ENCODE measurements at places on chromosomes 13 and 19. TPM values are rescaled to one million over a fixed set of nuclear protein-coding genes. Genes with fewer than 3 reads are reported as not detected.

- no peak for DNase-seq
Observed at GRCh38 chr13:83057119-83057518, 825.2 kb downstream of the SLITRK1 start.

DNA sequence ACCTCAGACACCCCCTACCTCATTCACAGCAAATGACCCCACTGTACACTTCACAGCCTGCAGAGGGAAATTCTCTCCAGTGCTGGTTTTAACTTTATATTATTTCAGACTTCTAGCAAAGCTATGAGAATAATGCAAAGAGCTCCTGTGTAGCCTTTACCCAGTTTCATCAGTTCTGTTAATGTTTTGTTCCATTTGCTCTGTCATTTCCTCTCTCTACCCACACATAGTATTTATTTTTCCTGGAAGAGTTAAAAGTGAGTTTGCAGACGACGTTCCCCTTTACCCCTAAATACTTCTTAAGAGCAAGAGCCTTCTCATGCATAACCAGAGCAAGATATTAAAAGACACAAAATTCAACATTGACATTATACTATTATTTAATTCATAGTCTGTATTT lies 49.9 kb upstream of the ADGRE1 start:
- no peak for DNase-seq

- no peak for DNase-seq
Observed at GRCh38 chr19:34574704-34575103, 93.1 kb downstream of the WTIP start.

GRCh38 chr19:56101095-56101494 lies 20.0 kb downstream of the ZNF787 start:
- DNase-seq = no peak

GRCh38 chr19:3034656-3035541 lies 5.8 kb upstream of the TLE2 start:
- no peak for DNase-seq

DNA sequence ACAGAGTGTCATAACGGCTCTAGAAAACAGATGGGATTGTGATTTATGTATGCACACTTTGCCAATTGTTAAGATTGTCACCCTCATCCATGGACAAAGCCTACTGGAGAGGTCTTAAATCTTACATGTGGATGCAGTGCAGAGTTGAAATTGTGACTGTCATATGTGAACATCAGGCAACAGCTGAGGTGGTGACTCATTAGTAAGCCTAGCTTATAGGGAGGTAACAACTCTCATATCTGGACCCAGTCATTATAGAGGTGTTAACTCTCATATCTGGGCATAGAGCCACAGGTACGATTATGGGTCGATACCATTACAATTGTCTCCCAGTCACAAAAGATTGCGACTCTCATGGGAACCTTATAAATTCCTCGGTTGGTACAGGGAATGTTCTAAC lies 29.8 kb upstream of the ZNF254 start:
- DNase-seq = no peak

DNA sequence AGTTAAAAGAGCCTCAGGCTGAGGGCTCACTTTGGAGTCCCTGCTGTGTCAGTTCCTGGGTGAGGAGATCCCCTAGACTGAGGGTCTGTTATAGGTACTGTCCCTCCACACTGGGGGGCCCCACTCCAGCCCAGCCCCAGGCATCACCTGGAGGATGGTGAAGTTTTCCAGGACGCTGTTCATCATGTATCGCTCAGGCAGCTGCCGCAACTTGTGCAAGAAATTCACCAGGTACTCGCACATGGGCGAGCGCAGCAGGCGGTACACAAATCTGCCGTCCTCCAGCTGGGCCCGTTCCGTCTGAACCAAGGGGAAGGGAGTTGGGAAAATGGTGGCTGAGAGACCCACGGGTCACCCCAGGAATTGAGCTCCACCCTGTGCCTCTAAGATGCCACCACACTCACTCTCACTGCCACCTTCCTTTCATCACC lies 7.1 kb downstream of the CD37 start:
- DNase-seq = no peak

- no peak for DNase-seq
Observed at GRCh38 chr13:29379281-29379680, 216.2 kb downstream of the SLC7A1 start.

- DNase-seq = no peak
Observed at GRCh38 chr13:52405767-52406494, at the start of gene THSD1. TSS of gene THSD1 (minus strand) at chr13:52406172. CDS start at chr13:52402600, 3,572 bp downstream.

- DNase-seq = no peak
Observed at GRCh38 chr19:33960566-33960965, 163.9 kb downstream of the KCTD15 start.

- DNase-seq = no peak
Observed at GRCh38 chr19:6058518-6059201, 51.6 kb downstream of the RFX2 start.

- no peak for DNase-seq
Observed at GRCh38 chr19:996051-996838, 4.0 kb upstream of the GRIN3B start.

DNA sequence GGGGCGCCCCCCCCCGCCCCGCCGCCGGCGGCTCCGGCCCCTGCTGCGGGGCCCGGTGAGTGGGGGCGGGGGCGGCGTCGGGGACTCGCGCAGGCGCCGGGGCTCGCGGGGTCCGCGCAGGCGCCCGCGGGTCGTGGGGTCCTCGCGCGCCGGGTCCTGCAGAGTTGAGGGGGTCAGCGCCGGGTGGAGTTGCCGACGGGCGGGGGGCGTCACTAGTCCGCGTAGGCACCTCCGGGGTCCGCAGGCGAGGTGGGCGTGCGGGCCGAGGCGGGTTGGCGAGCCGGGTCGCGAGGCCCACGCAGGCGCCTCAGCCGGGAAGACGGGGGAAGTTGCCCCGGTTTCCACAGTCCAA lies 365 bp downstream of the PPP6R1 start:
- no peak for DNase-seq

DNA sequence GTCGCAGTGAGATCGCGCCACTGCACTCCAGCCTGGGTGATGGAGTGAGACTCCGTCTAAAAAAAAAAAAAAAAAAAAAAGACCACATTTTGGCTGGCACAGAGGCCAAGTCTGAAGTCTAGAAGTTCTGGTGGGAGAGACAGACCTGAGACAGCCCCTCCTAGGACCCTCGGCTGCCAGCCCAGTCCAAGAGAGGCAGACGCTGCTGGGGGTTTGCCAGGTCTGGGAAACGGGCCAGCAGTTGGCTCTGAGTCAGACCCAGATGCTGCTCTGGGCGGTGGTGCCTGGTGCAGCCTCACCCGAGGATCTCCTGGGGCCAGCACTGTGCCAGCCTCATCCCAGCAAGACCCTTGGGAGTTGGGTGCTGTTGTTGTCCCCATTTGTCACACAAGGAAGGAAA lies 5.8 kb downstream of the FCHO1 start:
- no peak for DNase-seq

DNA sequence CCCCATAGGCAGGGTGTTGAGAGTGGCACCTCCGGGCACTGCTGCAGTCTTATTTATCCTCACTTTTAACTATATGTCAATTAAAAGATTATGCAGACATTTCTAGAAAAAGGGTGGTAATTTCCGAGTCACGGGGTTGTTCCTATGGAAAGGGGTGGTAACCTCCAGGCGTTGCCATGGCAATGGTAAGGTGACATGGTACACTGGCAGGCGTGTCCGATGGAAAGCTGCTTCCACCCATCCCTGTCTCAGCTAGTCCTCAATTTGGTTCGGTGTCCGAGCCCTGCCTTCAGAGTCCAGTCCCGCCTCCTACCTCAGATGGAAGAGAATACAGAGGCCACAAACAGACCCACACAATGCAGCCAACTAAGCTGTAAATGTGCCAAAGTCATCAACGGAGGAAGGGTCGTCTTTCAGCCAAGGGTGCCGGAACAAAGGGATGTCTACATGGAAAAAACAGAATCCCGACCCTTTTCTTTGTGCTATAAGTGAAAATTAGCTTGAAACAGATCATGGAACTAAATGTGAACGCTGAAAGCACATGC lies 72.6 kb upstream of the C13orf46 start:
- DNase-seq = no peak

GRCh38 chr19:38655148-38655824 lies 7.8 kb downstream of the ACTN4 start:
- DNase-seq = no peak

- DNase-seq = no peak
Observed at GRCh38 chr19:47444388-47444821, 25.1 kb upstream of the MEIS3 start.

- no peak for DNase-seq
Observed at GRCh38 chr13:110402299-110403069, 95.4 kb downstream of the COL4A2 start.

The PCP2 gene
- not detected for total RNA-seq

The IL4I1 gene
- total RNA-seq = 3.3 TPM

All from pulmonary artery endothelial cell (primary cell).